Neural progenitor cell (in vitro differentiated cells): ENCODE measurements at places on chromosomes 5 and 9. TPM values are rescaled to one million over a fixed set of nuclear protein-coding genes. Genes with fewer than 3 reads are reported as not detected.
A peak's percentile ranks its signal among the peaks of the same experiment; 100 is the strongest.

DNA sequence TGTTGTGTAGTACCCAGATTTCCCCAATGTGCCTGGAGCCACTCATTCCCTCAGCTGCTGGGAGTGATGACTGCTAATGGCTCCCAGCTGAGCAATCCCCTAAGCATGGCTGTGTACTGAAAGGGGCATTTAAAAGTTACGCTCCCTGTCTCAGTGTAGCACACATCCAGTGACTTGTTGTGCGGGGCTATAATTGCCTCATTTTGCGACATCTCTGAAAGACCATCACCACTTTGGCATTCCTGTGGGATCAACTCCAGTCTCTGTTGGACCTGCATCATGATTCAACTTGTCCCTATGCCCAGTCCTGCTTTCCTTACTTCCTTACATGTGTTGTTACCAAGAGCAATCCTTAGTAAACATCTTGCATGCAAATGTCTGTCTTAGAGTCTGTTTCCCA lies 201.2 kb upstream of the MPDZ start:
- H3K27ac ChIP-seq = no peak overlapping the region
- DNase-seq = peak; percentile 4
- no peaks in the 10 kb centered on the region for H3K27me3 ChIP-seq

Gene CSF2
- not detected in 2 replicates for total RNA-seq

DNA sequence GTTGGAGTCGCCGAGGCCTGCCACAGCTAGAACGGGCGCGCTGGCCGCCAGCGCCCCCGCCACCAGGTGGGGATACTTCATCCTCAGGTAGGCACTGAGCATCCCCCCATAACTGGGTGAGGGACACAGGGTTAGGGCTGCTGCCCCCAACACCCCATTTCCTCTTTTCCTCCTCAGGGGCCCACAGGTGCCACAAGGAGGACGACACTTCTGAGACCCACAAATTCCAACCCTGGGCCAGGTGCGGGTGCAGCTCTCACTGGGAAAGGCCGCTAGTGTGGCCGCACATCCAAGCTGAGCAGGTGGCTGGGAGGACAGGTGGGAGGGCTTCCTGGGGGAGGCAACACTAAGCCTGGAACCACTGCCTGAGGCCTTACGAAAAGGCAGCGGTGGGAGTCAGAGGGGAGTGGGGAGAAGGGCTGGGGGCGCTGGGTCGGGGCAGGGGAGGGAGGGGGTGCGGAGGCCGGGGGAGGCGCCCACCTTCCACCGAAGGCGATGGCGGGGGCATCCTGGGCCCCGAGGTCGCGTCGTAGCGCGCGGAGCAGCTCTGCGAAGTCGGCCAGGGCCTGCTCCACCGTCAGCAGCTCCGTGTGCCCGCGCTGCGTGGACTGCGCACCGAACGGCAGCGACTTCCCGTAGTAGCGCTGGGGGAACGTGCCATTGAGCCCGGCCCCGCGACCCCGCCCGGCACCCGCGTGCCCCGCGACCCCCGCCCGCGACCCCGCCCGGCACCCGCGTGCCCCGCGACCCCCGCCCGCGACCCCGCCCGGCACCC lies 961 bp downstream of the DPP7 start:
- H3K27ac ChIP-seq = no peak overlapping the region
- no peak for DNase-seq
- peaks cover 59% of the 10 kb centered on the region for H3K27me3 ChIP-seq
- no peak overlapping the region for H3K4me3 ChIP-seq

Gene IL9
- total RNA-seq = not detected in 2 replicates

Gene SHC3
- total RNA-seq = 0.64 and 0.99 TPM in 2 replicates

DNA sequence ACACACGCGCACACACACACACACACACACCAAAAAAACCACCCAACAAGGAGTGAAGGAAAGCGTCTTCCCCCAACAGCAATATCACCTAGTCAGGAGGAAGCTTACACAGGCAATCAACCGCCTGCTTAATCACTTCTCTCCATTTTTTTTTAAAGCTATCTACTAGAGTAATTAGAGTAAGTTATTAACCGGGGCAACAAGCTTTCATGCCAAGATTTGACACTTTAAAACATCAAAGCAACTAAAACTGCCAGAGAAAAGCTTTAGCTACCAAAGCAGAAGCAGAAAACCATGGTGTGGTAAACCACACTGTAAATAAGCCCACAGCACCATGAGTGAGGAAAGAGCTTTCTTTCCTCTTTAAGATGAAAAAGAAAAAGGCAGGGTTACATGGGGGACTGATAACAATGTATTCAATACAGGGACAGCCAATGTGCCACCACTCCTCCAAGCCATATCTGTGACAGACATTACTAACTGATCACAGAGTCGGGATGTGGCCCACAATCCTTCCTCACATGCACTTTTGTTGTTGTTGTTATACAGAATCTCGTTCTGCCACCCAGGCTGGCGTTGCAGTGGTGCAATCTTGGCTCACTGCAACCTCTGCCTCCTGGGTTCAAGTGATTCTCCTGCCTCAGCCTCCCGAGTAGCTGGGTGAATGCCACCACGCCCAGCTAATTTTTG lies 282.1 kb downstream of the CRB2 start:
- no peaks in the 10 kb centered on the region for H3K27me3 ChIP-seq
- no peak overlapping the region for H3K27ac ChIP-seq
- no peaks in the 10 kb centered on the region for H3K36me3 ChIP-seq
- H3K4me1 ChIP-seq = peaks cover 7% of the 10 kb centered on the region

Gene NMRK1
- total RNA-seq = 1.7 and 2.3 TPM in 2 replicates

- DNase-seq = no peak
- no peaks in the 10 kb centered on the region for H3K36me3 ChIP-seq
- no peak overlapping the region for H3K27ac ChIP-seq
- H3K4me1 ChIP-seq = no peaks in the 10 kb centered on the region
- no peaks in the 10 kb centered on the region for H3K27me3 ChIP-seq
- no peak overlapping the region for H3K4me3 ChIP-seq
Observed at GRCh38 chr9:87545858-87546257, 48.2 kb downstream of the DAPK1 start.

- H3K4me3 ChIP-seq = no peak overlapping the region
Observed at GRCh38 chr5:73776405-73776804, 150.4 kb downstream of the ARHGEF28 start.

Gene CACFD1
- total RNA-seq = 15.7 and 29.3 TPM in 2 replicates

- H3K4me3 ChIP-seq = no peak overlapping the region
- no peaks in the 10 kb centered on the region for H3K27me3 ChIP-seq
- H3K27ac ChIP-seq = no peak overlapping the region
Observed at GRCh38 chr9:111926421-111926875, 29.8 kb downstream of the UGCG start.

Gene CLTA
- total RNA-seq = 199 and 203 TPM in 2 replicates

- no peaks in the 10 kb centered on the region for H3K27me3 ChIP-seq
- H3K27ac ChIP-seq = no peak overlapping the region
- H3K4me1 ChIP-seq = no peaks in the 10 kb centered on the region
- H3K4me3 ChIP-seq = no peak overlapping the region
- H3K36me3 ChIP-seq = no peaks in the 10 kb centered on the region
Observed at GRCh38 chr9:137970686-137971476, 93.3 kb downstream of the CACNA1B start.

GRCh38 chr9:28999057-28999456 lies 1425.8 kb upstream of the C9orf72 start:
- H3K27ac ChIP-seq = no peak overlapping the region
- H3K27me3 ChIP-seq = no peaks in the 10 kb centered on the region
- H3K36me3 ChIP-seq = no peaks in the 10 kb centered on the region

- no peaks in the 10 kb centered on the region for H3K27me3 ChIP-seq
- no peaks in the 10 kb centered on the region for H3K4me1 ChIP-seq
- no peak overlapping the region for H3K27ac ChIP-seq
- H3K4me3 ChIP-seq = no peak overlapping the region
- DNase-seq = no peak
Observed at GRCh38 chr9:77935974-77936373, 95.6 kb downstream of the GNAQ start.

Gene FLT4
- total RNA-seq = 2.3 and 13.9 TPM in 2 replicates

- no peaks in the 10 kb centered on the region for H3K4me1 ChIP-seq
- no peaks in the 10 kb centered on the region for H3K27me3 ChIP-seq
- H3K36me3 ChIP-seq = no peaks in the 10 kb centered on the region
- no peak overlapping the region for H3K4me3 ChIP-seq
Observed at GRCh38 chr5:1276930-1277329, 17.9 kb downstream of the TERT start.

DNA sequence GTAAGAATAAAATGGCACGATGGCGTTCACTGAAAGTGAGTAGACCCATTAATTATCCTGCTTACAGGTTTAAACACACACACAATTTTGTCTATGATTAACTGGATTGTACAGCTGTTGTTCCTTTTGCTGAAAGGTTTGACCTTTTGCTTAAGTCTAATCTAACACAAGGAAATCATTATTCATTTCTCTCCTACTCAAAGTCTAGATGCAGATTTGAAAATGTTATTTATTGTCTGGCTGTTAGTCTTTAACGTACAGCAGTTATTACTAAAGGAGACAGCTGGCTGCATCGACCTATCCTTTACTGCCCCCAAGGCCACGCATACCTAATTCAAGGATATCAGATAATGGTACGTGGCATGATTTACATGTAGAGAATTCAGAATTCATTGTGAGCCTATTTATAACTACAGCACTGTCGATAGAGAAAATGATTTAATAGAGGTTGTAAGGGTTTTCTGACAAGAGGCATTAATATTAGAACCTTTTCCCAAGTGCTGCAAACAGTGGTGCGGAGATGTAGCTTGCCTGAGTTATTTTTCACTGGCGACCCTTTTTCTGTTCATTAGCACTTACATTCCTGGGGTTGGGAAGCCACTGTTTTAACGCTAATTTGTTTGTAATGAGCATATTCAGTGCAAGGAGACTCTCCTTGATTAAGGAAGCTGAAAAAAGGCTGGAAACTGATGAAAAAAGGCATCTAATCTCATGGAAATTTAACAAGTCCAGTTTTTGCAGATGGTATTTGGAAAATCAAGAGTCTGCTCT lies 368.4 kb upstream of the GRAMD2B start:
- H3K4me1 ChIP-seq = peaks cover 12% of the 10 kb centered on the region
- no peak overlapping the region for H3K27ac ChIP-seq
- no peak overlapping the region for H3K4me3 ChIP-seq
- no peaks in the 10 kb centered on the region for H3K27me3 ChIP-seq
- H3K36me3 ChIP-seq = no peaks in the 10 kb centered on the region

DNA sequence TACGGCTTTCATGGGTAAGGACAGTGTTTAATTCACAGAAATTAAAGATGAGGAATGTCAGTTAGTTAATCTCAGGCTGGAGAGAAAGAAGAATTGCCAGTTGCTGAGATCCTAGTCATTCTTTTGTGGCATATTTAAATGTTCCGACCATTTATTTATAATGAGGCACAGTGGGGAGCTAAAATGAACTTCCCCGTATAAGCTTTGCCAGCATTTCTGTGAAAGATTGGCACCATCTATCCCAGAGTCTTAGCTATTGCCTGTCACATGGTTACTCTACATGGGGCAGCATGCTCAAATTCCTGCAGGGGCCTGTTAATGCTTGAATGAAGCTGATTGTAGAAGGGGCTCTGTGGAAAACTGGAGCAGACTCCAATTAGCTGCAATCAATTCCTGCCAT lies 314.1 kb downstream of the PRELID2 start:
- H3K4me1 ChIP-seq = peaks cover 16% of the 10 kb centered on the region
- peak; percentile 51 for DNase-seq
- H3K4me3 ChIP-seq = no peak overlapping the region
- no peak overlapping the region for H3K27ac ChIP-seq
- H3K36me3 ChIP-seq = no peaks in the 10 kb centered on the region

Gene TMEM8B
- total RNA-seq = 4.8 and 11.2 TPM in 2 replicates

GRCh38 chr9:24502206-24502937 lies 43.3 kb downstream of the IZUMO3 start:
- H3K4me1 ChIP-seq = peaks cover 16% of the 10 kb centered on the region
- no peaks in the 10 kb centered on the region for H3K27me3 ChIP-seq
- DNase-seq = peak; percentile 34
- H3K4me3 ChIP-seq = no peak overlapping the region

GRCh38 chr9:13832446-13832845 lies 481.5 kb downstream of the NFIB start:
- H3K4me1 ChIP-seq = no peaks in the 10 kb centered on the region
- no peak overlapping the region for H3K4me3 ChIP-seq
- DNase-seq = no peak
- H3K27ac ChIP-seq = no peak overlapping the region

Gene GABRA1
- not detected in 2 replicates for total RNA-seq

DNA sequence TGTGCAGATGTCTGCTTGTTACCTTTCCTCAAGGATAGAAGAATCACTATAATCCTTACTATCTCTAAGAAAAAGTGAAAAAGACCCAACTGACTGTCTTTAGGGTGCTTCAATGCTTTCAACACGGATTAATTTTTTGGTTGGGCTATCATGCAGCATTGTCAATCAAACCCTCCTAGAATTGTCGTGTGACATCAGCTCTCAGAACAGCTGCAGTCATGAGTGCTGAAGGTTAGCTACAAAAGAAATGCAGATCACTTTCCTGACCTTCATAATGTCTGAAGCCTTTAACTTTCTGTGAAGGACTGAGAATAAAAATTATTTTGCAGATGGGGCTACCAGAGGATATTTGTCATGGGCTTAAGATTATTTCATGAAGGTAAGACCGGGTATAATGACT lies 107.9 kb upstream of the EFNA5 start:
- no peak overlapping the region for H3K27ac ChIP-seq
- H3K27me3 ChIP-seq = no peaks in the 10 kb centered on the region
- DNase-seq = no peak
- H3K36me3 ChIP-seq = no peaks in the 10 kb centered on the region

- DNase-seq = no peak
- H3K36me3 ChIP-seq = no peaks in the 10 kb centered on the region
- H3K27ac ChIP-seq = no peak overlapping the region
- no peaks in the 10 kb centered on the region for H3K27me3 ChIP-seq
Observed at GRCh38 chr9:133861692-133862091, 123.5 kb upstream of the SARDH start.

Gene NNT
- total RNA-seq = 24.3 and 56.3 TPM in 2 replicates

GRCh38 chr5:158839638-158840037 lies 260.1 kb downstream of the EBF1 start:
- DNase-seq = no peak
- H3K27ac ChIP-seq = no peak overlapping the region
- H3K4me1 ChIP-seq = peaks cover 15% of the 10 kb centered on the region
- no peak overlapping the region for H3K4me3 ChIP-seq

- H3K27ac ChIP-seq = no peak overlapping the region
- H3K36me3 ChIP-seq = no peaks in the 10 kb centered on the region
- no peak for DNase-seq
Observed at GRCh38 chr9:19176856-19177255, 49.6 kb upstream of the PLIN2 start.

DNA sequence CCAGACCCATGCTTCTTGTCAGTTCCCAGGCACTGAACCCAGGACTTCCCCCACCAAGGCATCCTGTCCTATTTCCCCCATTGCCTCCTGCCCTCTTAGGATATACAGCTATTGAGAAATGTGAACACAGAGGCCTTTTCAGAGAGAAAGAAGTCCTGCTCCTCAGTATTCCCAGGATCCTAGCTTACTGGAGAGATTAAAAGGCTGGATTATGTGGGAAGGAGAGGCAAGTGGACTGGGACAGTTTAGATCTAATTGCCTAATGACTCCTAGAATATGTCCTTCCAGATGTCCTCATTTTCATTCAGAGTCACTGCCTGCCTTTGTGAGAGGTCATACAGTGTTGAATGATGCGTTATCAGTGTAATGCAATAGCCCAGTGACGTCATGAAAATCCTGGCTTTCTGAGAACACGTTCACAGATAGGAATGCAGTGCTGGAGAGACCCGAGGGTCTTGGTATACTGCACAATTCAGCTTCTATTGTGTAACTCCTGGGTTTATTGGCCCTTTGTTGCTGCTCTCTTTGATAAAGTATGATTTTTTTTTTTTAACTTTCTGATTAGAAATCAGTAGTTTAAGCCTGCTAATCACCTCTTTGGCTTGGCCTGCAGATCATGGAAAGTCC lies 26.2 kb downstream of the WWC1 start:
- peak; percentile 35 for DNase-seq
- peak overlapping the region; percentile 14 for H3K27ac ChIP-seq
- no peak overlapping the region for H3K4me3 ChIP-seq
- H3K4me1 ChIP-seq = peaks cover 28% of the 10 kb centered on the region
- no peaks in the 10 kb centered on the region for H3K27me3 ChIP-seq

Gene ACSL6
- not detected in 2 replicates for total RNA-seq

Gene RNF208
- total RNA-seq = 0.77 and 0.84 TPM in 2 replicates
